ENCODE measurements at places on chromosomes 1 and 21. TPM values are rescaled to one million over a fixed set of nuclear protein-coding genes. Genes with fewer than 3 reads are reported as not detected.

Gene TEX38
- total RNA-seq = not detected

Gene USH2A
- 0.22 TPM for total RNA-seq

Gene CHRM3
- total RNA-seq = 2.4 TPM

Gene KCNA2
- 0.40 TPM for total RNA-seq

Gene CR1
- total RNA-seq = 0.02 TPM

Gene S100A8
- total RNA-seq = 678 TPM

Gene INAVA
- 37.6 TPM for total RNA-seq

Gene TSPAN1
- total RNA-seq = 27.6 TPM

All from type B pancreatic cell (in vitro differentiated cells).